ENCODE measurements at places on chromosomes 5 and 9.

DNA sequence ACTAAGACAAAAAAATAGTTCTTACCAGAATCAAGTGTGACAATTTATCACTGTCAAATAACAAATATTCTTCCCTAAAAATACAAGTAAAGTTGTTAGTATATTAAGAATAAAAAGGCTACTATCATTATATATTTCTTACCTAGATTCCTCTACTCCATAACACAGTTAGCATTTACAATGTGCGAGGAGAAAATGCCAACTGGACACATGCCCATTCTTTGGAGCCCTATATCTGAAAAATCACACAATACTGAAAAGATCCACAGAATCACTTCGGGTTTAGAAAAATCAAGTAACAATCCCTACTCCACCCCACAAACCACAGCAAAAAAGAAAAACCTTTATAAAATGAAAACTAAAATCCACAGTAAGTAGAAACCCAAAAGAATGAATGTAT, 70.9 kb downstream of the PKD2L2 start:
- no peak for DNase-seq

- DNase-seq, result no peak
Measured at GRCh38 chr5:124253203-124253810, 493.1 kb downstream of the ZNF608 start.

GRCh38 chr5:2155556-2155955, 272.8 kb upstream of the IRX4 start:
- DNase-seq, result no peak

- DNase-seq, result no peak
Measured at GRCh38 chr5:14526493-14526892, 55.1 kb upstream of the OTULINL start.

DNA sequence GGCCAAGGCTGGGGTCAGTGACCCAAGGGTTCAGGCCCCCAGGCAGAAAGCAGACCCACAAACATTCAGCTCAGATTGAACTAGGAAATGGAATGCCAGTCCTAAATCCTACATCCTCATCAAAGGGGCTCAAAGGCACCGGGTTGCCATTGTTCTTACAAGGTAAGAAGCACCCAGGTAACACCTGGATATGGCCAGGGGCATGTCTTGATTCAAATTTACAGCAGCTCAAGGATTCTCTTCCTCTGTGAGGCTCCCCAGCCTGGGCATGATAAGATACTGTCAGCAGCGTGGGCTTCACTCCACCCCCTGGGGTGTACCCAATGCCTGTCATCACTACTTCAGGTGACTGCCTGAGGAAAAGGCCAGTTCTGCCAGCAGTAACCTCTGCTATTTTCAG, 92.1 kb upstream of the FSTL4 start:
- no peak for DNase-seq

DNA sequence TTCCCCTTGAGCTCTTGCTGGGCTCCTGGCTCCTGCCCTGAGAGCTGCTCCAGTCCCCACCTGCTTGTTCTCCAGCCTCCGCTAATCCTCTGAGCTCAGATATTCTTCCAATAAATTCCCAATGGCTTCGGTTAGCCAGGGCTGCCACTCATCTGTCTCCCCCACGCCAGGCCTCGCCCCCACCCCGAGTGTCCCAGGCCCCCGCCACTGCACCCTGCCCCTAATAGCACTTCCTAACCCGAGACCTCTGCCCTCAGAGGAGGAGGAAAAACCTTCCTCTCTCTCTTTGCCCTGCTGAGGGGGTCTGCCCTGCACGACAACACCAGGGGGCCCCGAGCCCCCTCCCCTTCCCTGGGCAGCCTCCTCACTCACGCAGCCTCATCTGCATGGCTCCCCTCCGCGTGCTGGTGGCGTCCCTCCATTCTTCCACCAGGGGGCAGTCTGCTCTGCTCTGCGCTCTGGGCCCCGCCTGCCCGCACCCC, 5.4 kb upstream of the LCN15 start:
- DNase-seq, result peak; percentile 73

DNA sequence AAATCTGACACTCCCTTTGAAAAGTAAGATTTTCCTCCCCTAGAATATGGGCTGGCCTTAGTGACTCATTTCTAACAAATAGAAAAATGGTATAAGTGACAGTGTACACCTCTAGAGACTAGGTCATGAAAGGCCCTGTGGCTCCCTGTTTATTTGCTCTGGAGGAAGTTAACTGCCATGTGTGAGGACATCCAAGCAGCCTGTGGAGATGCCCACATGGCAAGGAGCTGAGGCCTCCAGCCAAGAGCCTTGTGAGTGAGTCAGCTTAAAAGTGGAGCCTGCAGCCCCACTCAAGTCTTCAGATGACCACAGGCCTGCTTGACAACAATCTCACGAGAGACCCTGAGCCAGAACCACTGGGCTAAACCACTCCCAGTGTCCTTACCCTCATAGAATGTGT, 128.1 kb upstream of the LHFPL2 start:
- DNase-seq, result no peak

GRCh38 chr5:54828151-54828550, 157.2 kb downstream of the ESM1 start:
- DNase-seq, result no peak

- DNase-seq, result no peak
Measured at GRCh38 chr5:54009828-54010227, 300.5 kb downstream of the ARL15 start.

DNA sequence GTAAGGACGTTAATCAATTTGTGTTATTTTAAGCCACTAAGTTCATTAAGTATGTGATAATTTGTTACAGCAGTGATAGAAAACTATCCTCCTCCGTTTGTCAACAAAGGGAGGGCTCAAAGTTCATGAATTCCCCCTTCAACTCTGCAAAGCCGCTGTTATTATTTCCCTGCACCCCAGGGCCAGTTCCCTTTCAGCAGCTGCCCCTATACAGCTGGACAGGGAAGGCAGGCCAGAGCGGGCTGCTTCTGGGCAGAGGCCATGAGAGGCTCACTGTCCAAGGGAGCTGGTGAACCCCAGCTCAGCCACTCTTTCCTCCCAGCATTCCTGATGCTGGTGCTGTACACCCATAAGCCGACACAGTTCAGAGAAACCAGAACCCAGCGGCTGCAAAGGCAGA, 102.4 kb upstream of the GPR151 start:
- DNase-seq, result no peak

GRCh38 chr9:86978413-86978812, 31.1 kb upstream of the GAS1 start:
- no peak for DNase-seq

- no peak for DNase-seq
Measured at GRCh38 chr9:73531658-73532057, 380.0 kb downstream of the ANXA1 start.

DNA sequence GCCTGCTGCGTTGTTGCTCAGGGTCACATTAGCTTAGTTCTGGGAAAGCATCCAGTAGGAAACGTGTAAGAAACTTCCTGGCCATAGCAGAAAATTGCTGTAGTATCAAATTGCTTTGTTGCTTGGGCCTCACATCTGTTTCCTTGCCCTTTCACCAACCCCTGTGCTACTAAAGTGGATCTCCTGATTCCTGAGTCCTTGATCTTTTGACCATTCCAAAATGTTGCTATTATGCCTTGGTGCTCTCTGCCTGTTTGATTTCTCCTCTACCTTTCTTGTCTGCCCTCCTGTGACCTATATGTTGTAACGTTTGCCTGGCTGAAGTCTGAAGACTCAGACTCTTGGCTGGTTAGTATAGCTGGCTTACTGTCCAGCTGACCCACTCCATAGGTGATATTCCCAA, 350.5 kb downstream of the ADGRV1 start:
- no peak for DNase-seq

GRCh38 chr5:72328172-72328571, 8.0 kb downstream of the PTCD2 start:
- no peak for DNase-seq

- no peak for DNase-seq
Measured at GRCh38 chr9:106886111-106887046, 23.4 kb downstream of the ZNF462 start.

DNA sequence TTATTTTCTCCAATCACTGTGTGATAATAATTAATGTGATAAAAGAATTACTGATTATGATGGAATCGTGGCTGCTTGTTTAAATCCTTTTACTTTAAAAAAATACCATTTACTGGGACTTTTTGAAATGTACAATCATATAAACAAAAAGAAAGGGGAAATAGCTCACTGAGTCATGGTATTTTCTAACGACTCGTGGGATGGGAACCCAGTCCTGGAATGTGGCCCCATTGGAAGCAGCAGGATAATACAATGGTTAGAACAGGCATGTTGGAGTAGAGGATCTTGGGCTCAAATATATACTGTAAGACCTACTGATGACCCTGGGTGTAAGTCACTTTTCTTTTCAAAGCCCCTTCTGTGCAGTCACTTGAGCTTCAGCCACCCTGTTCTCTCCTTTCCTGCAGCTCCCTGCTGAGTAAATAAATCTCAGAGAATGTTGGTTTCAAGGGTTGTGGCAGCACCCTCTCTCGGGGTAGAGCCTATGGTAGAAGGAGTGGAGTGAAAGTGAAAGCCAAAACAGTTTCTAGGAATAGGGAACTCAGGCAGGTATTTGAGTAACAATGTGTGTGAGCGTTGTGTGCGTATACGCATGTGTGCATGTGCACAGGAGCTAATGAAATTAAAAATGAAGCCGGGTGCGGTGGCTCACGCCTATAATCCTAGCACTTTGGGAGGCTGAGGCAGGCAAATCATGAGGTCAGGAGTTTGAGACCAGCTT, 40.8 kb upstream of the LARP1 start:
- DNase-seq, result no peak

DNA sequence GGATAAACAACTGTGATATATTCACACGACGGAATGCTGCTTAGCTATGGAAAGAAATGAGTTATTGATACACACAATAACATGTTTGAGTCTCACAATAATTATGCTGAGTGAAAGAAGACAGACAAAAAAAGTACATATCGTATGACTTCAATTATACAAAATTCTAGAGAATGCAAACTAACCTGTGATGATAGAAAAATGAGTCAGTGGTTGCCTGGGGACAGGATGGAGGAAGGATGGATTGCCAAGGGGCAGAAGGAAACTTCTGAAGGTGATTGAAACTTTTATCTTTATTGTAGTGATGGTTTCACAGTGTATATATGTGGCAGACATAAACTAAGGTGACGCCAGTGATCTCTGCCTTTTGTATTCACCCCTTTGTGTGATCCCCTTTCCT, 7.5 kb upstream of the CARTPT start:
- DNase-seq, result no peak

GRCh38 chr5:132500931-132501628, 10.5 kb upstream of the IRF1 start:
- peak; percentile 82 for DNase-seq

- DNase-seq, result no peak
Measured at GRCh38 chr9:131650254-131650653, 89.6 kb downstream of the RAPGEF1 start.

DNA sequence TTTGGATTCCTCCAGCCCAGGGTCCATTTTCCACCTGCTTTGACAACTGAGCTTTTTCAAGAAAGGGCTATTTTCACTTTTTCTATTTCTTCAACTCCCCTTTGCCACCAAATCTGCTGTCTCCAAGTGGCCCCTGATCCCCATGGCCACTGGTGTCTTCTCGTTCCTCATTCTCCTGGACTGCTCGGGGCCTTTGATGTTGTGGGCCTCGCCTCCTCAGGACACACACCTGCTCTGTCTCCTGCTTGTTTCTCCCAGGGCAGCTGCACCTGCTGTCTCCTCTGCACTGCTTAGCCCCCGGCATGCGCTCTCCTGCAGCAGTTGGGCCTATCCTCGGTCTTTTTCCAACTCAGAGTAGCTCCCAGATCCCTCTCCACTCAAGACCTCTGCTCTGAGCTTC, 16.3 kb upstream of the NANS start:
- no peak for DNase-seq

DNA sequence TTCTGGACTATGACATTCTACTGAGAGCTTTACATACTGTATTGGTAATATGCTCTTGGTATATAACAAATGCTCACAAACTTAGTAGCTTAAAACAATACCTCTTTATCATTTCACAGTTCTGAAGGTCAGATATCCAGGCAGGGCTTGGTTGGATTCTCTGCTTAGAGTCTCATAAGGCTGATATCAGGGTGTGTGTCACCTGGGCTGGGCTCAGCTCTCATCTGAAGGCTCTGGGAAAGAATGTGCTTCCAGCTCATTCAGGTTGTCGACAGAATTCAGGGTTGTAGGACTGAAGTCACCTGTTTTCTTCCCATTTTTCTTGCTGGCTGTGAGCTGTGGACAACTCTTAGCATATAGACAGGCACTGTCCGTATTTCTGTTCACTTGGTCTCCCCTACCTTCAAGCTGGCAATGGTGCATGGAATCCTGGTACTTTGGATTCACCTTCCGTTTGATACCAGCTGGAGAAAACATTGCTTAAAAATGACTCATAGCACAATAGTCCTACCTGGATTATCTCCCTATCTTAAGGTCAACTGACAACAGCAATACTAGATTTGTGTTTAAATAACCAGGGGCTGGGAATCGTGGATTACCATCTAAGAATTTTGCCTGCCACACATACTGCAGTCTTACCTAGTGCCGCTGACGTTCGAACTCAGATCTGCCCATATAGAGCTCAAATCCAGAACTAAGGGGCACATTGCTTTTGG, 69.2 kb downstream of the RCL1 start:
- DNase-seq, result no peak

DNA sequence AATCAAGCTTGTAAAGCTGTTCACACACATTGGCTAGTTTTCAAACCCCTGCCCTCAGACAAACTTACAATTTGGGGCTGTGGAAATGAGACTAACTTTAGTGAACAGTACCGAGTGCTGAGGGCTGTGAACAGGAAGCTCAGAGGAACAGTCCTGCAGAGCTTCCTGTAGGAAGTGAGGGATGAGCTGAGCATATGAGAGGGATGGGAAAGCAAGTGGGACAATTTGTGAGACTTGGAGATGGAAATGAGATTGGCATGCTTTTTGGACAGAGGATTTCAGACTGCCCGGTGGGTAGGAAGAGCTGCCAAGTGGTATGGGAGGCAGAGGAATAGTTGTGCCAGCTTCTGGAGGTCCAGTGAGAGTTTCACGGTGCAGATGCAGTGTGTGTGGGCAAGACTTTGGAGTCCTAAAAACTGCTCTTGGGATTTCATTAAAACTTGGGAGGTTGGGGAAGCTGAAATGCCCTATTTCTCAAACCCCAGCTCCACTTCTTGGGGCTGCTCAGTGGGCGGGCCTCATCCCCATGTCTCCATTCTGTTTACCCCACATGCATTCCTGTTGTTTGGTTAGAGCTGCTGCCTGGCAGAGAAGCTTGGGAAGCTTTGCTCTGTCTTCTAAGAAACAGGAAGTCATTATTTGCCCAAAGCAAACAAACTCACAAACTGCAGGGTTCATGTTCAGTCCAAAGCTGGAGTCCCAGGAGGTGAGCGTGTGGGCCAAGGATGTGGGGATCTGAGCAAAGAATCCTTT, 267.5 kb downstream of the ZSWIM6 start:
- no peak for DNase-seq

GRCh38 chr5:389891-390622, 52.9 kb upstream of the EXOC3 start:
- DNase-seq, result no peak

- DNase-seq, result no peak
Measured at GRCh38 chr5:6452622-6453504, 4.2 kb downstream of the UBE2QL1 start.

DNA sequence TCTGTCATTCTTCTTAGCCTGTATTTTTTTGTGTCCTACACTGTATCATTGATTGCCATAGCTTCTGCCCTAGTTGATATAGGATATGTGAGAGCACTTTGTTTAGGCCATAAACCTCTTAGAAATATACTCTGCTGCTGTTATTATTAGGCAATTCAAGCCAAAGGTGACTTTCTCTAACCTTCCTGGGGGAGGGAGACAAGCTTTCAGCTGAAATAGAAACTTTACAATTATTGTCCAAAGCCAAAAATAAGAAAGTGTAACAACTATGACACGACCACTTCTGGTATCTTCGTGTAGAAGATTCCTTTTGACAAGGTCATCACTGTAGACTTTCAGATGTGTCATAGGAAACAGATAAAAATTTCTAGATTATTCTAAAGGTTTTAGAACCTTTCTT, 12.2 kb upstream of the CSNK1A1 start:
- no peak for DNase-seq

Measured in stimulated activated naive CD8-positive, alpha-beta T cell treated with anti-CD3 and anti-CD28 coated beads, Interleukin-15, Interleukin-2, amounts not matched to agents 100 U/mL and 50 U/mL, for 24 hours (primary cell).